Cardiac fibroblast (primary cell): ENCODE measurements at places on chromosomes 16 and 17.

DNA sequence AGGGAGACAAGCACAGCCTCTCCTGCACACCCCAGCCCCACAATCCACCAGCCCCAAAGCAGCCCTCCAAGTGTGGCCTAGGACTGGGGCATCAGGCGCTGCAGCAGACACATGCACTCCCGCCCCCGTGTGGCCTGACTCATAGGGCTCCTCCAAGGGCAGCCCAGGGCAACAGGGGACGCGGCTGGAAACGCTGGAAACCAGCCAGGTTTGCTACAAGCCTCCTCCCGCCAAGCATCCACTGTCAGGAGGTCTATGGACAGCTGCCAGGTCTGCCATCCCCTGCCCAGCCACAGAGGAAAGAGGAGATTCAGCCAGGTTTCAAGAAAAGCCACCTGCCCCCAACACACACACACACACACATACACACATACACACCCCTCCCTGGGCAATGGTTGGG, 25.8 kb downstream of the SRCIN1 start:
- peak; percentile 43 for DNase-seq

DNA sequence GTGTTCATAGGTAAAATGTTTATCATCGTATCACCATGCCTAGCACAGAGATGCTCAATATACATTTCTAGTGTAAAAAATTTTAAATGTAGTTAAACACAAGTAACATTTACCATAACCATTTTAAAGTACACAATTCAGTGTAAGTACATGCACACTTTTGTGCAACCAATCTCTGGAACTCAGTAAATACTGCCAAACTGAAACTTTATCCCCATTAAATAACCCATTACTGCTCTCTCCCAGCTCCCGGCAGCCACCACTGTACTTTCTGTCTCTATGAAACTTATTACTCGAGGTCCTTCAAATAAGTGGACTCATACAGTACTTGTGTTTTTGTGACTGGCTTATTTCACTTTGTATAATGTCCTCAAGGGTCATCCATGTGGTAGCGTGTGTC, 29.0 kb downstream of the RMI2 start:
- no peak for DNase-seq

DNA sequence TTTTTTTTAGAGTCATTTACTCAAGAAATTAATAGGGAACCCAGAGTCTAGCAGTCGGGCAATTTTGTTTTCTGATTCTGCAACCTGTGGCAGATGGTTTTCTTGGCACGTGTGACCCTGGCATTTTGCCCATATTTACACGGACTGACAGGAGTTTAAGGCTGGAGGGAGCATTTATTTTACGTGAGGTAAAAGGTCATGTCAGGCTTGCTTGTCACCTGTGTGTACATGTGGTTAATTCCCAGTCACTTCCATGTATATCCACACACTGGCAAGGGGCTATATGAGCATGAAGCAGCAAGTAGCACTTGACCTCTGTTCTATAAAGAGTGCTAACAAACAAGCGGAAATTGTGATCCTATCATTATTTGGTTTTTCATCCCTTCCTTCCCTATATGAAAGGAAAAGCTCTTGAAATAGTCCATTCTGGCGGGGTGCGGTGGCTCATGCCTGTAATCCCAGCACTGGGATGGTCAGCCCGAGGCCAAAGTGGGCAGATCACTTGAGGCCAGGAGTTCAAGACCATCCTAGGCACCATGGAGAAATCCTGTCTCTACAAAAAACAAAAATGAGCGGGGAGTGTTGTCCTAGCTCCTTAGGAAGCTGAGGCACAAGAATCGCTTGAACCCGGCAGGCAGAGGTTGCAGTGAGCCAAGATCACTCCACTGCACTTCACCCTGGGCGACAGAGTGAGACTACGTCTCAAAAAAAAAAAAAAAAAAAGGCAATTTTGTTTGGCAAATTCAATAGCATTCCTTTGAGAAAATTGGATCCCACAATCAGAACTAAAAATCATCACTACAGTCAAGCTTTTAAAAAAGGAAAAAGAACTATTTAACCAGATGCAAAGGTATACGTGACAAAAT, 2.1 kb downstream of the SPAG9 start:
- no peak for DNase-seq

DNA sequence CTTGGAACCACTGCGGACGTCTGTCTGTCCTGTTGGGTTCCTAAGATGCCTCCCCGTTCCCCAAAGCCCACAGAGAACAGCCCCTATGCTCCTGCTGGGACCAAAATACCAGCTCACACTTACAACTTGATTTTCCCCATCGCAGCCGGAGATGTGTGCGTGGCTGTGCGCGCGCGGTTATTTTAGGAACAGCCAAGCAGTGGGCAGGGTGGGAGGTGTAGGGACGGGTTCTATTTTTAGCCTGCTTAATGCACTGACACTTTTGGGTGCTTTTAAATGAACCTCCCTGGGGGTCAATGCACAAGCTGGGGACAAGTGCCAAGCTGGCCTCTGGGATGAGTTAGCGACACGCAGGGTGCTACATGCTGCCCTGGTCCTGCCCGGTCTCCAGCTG, 74.1 kb downstream of the KLHDC4 start:
- no peak for DNase-seq

DNA sequence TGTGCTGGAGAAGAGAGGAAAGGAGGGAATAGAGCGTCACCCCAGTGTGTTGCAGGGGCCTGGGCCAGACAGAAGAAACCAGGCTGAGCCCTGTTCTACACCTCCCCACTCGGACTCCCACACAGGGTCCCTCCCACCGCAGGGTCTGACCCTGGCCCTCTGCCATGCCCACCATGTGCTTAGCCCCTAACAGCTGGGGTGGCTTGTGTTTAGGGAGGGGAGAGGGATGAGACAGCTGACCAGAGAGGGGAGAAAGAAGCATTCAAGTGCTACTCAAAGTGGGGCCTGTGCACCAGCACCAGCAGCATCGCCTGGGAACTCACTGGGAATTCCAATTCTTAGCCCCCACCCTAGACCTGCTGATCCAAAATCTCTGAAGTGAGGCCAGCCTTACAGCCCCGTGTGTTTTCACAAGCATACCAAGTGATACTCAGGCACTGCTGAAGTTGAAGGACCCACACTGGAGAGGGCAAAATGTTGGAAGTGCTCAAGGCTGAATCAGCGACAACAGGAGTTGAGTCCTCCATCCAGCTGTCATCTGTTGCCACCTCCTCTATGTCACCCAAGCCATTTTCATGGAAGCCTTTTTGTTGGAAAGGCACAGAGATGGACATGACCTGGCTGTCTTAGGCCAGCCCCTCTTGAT, 47.0 kb downstream of the FZD2 start:
- DNase-seq = no peak
